GM12864 (cell line): ENCODE measurements at places on chromosomes 7 and 10.

GRCh38 chr10:87546971-87547413 lies 42.3 kb downstream of the MINPP1 start:
- no peak for DNase-seq

GRCh38 chr10:122768389-122768745 lies 68.7 kb upstream of the C10orf120 start:
- DNase-seq = no peak

DNA sequence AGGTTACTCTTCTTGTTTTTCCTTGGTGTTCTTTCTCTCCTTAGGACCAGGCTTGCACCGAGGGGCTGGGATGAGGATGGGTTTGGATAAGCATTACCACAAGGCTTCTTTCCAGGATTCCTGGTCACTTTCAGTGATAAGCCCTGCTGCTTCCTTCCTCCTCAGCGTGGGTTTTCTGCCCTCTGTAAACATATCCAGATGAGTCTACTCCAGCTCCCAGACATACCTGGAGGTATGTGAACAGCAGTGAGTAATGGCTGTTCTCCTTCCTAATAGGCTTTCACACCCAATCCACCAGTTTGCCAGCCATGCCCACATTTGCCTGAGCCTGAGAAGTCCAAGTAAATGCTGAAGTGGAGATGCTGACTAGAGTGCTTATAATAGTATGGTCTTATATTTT lies 229.8 kb upstream of the YAE1 start:
- no peak for DNase-seq

DNA sequence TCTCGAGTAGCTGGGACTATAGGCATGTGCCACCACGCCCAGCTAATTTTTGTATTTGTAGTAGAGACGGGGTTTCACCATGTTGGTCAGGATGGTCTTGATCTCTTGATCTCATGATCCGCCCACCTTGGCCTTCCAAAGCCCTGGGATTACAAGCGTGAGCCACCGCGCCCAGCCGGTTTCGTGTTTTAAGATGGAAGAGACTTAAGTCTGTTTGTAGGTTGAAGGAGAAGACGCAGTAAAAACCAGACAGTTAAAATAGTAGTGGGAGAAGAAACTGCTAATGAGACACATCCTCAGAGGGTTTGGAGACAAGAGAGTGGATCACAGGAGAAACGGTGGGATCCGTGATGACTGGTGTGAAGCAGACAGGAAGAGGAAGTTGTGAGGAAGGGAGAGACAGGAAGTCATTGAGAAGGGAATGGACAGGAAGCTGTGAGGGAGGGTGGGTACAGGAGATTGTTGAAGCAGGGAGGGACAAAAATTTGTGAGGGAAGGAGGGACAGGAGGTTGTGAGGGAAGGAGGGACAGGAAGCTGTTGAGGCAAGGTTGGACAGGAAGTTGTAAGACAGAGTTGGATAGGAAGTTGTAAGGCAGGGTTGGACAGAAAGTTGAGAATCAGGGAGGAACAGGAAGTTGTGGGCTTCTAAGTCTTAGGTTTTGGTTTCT lies 115.5 kb downstream of the WDFY4 start:
- DNase-seq = peak; percentile 57

DNA sequence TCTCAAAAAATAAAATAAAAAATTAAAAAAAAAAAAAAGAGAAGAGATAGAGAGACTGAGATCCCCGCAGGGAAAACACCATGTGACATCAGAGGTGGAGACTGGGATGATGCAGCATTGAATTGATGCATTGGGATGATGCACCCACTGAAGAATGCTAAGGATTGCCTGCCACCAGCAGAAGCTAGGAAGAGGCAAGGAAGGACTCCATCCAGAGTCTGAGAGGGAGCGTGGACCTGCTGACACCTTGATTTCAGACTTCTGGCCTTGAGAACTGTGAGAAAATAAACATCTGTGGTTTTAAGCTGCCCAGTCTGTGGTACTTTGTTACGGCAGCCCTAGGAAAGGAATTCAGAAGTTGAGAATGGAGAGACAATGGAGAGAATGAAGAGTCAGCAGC lies 89.8 kb upstream of the PRPS1L1 start:
- DNase-seq = no peak

GRCh38 chr10:17175551-17175950 lies 25.9 kb downstream of the TRDMT1 start:
- DNase-seq = no peak

DNA sequence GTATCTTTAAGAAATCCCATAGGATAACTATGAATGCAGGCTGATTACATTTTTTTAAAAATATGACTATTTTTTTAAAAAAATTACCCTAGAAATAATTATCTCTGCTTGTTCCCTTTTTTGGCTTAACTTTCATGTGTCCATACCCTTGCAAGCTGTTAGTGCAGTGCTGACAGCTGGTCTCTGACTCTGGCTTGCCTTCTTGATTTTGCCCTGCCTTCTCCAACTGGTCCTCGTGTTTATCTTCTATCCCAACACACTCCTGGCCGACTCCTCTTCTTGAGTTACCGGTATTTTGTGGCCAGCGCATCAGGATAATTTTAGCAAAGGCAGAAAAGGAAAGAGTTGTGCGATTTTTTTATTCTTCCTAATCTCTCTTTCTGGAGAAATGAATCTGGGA lies 111.7 kb upstream of the STARD3NL start:
- no peak for DNase-seq

GRCh38 chr10:111080224-111080623 lies 3.4 kb downstream of the ADRA2A start:
- DNase-seq = no peak

- DNase-seq = no peak
These were observed 47.5 kb downstream of the ANKMY2 start for GRCh38 chr7:16598015-16598414.

- no peak for DNase-seq
These were observed 18.7 kb downstream of the IL15RA start for GRCh38 chr10:5958675-5959074.

GRCh38 chr7:37119296-37119860 lies 329.3 kb downstream of the ELMO1 start:
- no peak for DNase-seq

DNA sequence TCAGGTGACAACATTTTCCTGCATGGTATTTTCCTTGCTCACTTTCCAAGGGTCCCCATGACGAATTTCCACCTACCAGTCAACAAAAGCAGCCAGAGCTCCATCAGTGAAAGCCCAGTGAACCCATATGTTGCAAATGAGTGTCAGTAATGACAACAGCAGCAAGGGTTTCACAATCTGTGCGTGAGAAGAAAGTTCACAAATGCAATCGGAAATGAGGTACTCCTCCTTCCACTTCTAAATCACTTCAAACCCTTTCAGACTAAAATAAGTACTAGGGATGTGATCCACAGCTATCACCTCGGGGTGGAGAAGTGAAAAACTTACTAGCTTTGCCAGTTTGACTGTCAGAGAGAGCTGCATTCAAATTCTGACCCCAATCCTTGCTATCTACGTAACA lies 55.6 kb upstream of the BET1 start:
- DNase-seq = peak; percentile 47

DNA sequence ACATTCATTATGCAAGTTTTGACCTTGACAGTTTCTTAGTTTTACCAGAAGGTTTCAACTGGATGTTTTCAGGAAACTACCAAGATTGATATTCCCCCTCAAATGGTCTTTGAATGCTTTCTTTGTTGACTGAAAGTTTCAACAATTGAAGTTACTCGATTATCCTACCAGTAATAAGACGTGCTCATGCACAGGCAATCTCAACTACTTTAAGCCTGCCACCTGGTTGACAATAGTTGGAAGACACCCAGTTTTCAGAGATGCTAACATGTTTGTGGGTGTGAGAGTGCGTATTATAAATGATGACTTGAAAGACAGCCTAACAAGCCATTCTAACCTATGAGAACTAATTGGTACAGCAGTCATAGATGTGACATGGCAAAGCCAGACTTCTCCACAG lies 73.4 kb upstream of the ITPRID1 start:
- no peak for DNase-seq

DNA sequence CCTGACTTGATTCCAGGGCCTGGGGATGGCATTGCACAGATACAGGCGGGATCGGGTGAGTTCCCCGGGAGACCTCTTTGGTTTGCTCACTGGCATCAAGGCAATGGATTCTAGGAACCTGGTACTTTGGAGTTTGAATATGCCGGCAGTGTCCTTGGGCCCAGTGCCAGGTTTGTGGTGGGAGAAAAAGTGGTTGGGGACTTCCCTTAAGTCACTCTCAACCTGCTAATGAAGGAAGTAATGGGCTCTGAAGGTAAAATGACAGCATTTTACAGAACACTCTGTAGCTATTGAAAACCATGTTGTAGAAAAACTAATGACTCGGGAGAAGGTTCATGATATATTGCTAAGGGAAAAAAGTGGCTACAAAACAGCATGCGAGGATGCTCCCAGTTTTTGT lies 129.9 kb downstream of the CFAP58 start:
- DNase-seq = no peak

DNA sequence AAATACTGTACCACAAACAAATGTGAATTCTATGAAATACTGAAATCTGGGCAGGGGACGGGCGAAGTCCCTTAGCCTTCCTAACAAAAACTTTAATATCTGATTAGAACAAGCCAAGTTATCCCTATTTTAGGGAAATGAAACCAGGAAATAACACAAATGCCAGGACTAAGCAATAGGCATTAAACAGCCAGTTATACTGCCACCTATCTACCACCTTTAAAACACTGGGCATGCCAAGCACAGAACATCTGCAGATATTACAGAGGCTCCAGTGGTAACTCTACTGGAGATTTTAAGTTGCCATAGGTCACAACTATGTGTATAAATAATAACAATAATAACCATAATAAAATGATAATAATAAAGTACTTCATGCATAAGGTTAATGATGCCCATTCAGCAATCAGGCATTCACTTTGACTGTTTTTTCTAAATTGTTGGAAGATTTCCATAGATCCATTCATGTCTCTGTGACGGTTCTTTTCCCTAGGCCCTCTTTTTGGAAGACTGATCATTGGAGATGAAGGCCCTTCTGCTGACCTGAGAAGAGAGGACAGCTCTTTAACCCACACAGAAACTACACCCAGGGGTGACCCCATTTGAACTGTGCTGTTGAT lies 195.7 kb downstream of the CACNA2D1 start:
- no peak for DNase-seq

DNA sequence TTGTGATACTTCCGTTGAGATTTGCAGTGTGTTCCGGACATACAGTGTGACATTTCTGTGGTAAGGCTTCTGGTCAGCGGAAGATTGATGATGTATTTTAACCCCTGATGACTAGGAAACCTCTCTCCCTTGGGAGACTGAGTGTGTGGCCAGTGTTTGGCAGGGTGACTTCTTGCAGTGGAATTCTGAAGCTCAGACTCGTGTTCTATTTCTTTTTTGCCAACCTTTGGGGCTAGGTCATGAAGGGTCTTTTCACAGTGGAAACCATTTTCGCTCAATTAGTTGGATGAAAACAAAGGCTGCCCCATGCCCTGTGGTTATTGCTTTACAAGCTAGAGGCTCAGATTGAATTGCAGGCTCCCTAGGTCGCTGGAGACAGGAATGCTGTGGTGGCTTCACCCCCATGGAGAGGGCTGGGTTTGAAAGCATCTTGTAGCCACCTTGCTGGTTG lies 288.9 kb downstream of the BBS9 start:
- no peak for DNase-seq

GRCh38 chr10:30068492-30069223 lies 9.3 kb upstream of the JCAD start:
- DNase-seq = no peak

GRCh38 chr10:97407952-97408248 lies 6.8 kb upstream of the RRP12 start:
- DNase-seq = no peak

DNA sequence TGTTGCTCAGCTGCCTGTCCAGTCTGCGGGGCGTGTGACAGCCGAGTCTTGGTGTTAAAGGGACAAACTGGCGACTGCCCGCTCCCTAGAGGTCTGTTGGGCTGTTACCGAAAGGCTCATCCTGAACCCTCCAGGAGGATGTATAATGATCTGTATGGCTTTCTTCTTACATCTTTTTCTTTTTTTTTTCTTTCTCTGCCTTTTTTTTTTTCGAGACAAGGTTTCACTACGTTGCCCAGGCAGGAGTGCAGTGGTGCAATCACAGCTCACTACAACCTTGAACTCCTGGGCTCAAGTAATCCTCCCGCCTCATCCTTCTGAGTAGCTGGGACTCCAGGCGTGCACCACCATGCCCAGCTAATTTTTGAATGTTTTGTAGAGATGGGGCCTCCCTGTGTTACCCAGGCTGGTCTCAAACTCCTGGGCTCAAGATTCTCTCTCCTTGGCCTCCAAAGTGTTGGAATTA lies 857 bp downstream of the INTS15 start:
- no peak for DNase-seq

DNA sequence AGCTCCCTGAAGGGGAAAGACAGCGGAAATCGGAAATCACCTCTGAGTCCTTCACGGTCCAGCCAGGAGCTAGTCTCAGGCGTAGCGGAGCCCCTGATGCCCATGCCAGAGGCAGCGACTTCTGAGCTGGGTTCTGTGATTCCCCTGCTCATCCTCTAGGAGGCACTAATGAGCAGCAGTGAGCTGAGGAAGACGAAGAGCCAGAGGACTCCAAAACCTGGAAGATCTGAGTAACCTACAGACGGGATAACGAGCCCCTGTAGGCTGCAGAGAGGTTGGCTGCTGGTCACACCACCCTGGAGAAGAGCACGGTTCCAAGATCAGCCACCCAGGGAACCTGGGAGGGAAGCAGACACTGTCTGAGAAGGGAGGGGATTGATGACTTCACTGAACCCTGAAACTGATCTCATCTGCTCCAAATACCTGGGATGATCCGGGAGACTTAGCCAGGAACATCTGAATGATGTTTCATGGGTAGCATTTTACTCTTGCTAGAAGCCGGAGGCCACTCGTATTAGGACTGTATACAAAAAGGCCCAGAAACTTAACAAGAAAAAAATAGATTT lies 304.1 kb downstream of the PAXIP1 start:
- no peak for DNase-seq

DNA sequence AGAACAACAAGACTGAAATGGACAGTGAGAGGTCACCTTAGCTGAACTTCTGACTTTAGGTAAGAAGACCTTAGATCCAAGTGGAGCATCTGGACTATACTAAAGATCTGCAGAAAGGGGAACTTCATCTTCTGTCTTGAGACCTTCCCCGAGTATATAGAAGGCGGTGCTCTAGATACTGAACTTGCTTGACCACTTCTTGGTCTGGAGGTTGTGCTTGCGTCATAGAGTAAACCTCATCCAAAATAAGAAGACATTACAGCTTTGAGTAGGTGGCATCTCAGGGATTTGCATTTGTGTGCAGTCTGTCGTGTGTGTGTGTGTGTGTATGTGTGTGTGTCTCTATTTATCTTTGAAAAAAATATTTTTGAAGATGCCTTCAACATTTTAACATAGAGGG lies 157.5 kb downstream of the CHN2 start:
- no peak for DNase-seq

DNA sequence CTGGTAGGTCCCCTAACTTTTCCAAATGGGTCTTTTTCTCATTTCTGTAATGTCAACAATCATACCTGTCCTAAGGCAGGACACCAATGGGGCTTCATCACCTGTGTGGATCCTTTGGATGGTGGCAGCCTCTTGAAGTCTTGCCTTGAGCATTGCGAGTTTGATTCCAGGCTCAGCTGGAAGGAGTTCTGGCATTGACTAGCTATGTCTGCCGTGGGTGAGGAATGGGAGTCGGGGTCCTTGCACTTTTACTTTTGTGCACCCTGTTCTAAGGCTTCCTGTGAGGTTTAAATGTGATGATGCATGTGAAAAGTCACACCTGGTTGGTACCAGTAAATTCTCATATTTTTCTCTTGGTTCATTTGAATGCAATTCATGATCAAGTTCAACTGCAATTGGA lies 55.9 kb upstream of the CTBP2 start:
- DNase-seq = no peak

- DNase-seq = no peak
These were observed 30.4 kb upstream of the TARP start for GRCh38 chr7:38303866-38304265.
